Smooth muscle cell of trachea (primary cell): ENCODE measurements at places on chromosomes 2 and 18. TPM values are rescaled to one million over a fixed set of nuclear protein-coding genes. Genes with fewer than 3 reads are reported as not detected.

The LIMS2 gene
- 0.44 and 2.3 TPM in 2 replicates for total RNA-seq

The ZFAND2B gene
- total RNA-seq = 24.5 and 25.9 TPM in 2 replicates

The OR6B2 gene
- 0.17 TPM in 1 of 2 replicates, not detected in the other for total RNA-seq

The RTP5 gene
- total RNA-seq = not detected in 2 replicates

The SKA1 gene
- total RNA-seq = 1.5 and 15.6 TPM in 2 replicates

The MROH2A gene
- total RNA-seq = not detected in 2 replicates

The TEX44 gene
- not detected in 2 replicates for total RNA-seq

The ELP2 gene
- total RNA-seq = 110 and 123 TPM in 2 replicates

The NAT8 gene
- total RNA-seq = not detected in 2 replicates

The CYS1 gene
- total RNA-seq = 2.0 and 7.3 TPM in 2 replicates

The YES1 gene
- total RNA-seq = 102 and 117 TPM in 2 replicates
